ENCODE measurements at places on chromosomes 6 and 20. TPM values are rescaled to one million over a fixed set of nuclear protein-coding genes. Genes with fewer than 3 reads are reported as not detected.

BEND3 gene
- total RNA-seq: 4.1 TPM

NOX3 gene
- total RNA-seq: not detected

CHRNA4 gene
- 0.61 TPM for total RNA-seq

SLC22A16 gene
- total RNA-seq: not detected

BMP7 gene
- total RNA-seq: 0.36 TPM

SFTA2 gene
- 0.11 TPM for total RNA-seq

CRYBG1 gene
- 0.82 TPM for total RNA-seq

ZGPAT gene
- total RNA-seq: 19.0 TPM

Data from A549 treated with dexamethasone at 1 μM for 4 hours (cell line).